ENCODE measurements at places on chromosomes 5 and 9.

- H3K4me1 ChIP-seq = peaks cover 3% of the 10 kb centered on the region
- H3K36me3 ChIP-seq = no peaks in the 10 kb centered on the region
- no peak for DNase-seq
- no peaks in the 10 kb centered on the region for H3K27me3 ChIP-seq
- no peak overlapping the region for H3K27ac ChIP-seq
- no peak overlapping the region for H3K4me3 ChIP-seq
Measured at GRCh38 chr5:107467137-107467932, 203.4 kb downstream of the EFNA5 start.

DNA sequence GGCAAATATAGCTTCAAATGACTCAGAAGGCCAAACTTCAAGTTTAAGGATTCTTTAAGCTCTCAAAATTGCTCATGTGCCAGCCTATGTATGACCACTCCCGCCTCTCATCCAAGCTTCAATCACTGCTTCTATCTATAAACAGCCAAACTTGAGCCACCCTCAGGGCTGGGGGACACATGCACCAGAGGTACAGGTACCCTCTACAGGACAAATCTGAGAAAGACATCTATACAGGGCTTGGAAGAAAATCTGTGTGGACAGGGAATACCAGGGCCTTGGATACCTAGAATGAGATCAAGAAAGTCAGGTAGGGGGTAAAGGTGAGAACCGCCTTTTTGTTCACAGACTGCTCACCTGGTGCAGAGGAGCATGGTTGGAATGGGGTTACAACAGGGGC lies 217.9 kb downstream of the ATPSCKMT start:
- H3K27ac ChIP-seq = no peak overlapping the region
- H3K36me3 ChIP-seq = no peaks in the 10 kb centered on the region
- no peak overlapping the region for H3K4me3 ChIP-seq
- H3K27me3 ChIP-seq = no peaks in the 10 kb centered on the region
- no peak for DNase-seq
- H3K4me1 ChIP-seq = no peaks in the 10 kb centered on the region

- no peaks in the 10 kb centered on the region for H3K4me1 ChIP-seq
- H3K27me3 ChIP-seq = no peaks in the 10 kb centered on the region
- no peak for DNase-seq
- H3K4me3 ChIP-seq = no peak overlapping the region
- no peaks in the 10 kb centered on the region for H3K36me3 ChIP-seq
- H3K27ac ChIP-seq = no peak overlapping the region
Measured at GRCh38 chr5:173397516-173397915, 69.3 kb upstream of the STC2 start.

DNA sequence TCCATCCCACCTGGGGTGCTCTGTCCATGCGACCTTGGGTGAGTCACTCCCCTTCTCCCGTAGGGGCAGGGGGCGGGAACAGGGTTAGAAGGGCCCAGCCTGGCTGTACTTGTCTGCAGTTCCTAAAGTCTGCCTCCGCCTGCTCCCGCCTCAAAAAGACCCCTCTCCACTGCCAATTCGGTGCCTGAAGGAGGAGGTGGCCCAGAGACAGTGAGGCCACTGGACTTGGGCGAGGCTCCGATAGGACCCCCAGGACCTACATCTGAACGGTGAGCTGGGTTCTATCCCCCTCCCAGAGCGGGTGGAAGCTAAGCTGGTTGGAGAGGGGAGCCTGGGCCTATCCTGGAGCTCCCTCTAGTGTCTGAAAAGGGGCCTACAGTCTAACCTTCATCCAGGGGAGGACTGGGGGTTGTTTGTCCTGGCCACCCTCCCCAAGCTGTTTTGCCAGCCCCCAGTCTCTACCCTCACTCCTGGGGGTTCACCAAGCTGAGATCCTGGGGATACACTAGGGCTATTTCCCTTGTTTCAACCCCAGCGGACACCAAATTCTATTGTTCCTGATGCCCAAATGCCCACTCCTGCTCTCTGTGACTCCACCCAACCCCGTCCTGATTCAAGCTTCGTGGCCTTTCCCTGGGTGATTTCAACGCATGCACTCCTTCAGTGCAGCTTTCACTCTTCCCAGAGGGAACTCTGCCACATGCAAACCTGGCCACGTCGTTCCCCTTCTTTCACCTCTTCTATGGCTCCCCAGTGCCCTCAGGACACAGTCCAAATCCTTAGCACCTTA lies 6.1 kb upstream of the CRB2 start:
- no peaks in the 10 kb centered on the region for H3K36me3 ChIP-seq
- H3K4me3 ChIP-seq = no peak overlapping the region
- H3K4me1 ChIP-seq = peaks cover 12% of the 10 kb centered on the region
- no peak overlapping the region for H3K27ac ChIP-seq

DNA sequence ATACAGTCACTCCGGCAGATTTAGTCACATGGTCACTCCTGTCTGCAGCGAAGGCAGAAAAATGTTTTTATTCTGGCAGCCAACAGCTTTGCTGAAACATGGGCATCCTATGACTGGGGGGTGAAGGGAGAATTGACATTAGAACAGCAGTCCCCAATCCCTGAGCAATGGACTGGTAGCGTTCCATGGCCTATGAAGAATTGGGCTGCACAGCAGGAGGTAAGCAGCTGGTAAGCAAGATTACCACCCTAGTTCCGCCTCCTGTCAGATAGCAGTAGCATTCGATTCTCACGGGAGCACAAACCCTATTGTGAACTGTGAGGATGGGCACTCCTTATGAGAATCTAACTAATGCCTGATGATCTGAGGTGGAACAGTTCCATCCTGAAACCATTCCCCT lies 93.1 kb upstream of the FTMT start:
- no peak for DNase-seq
- no peaks in the 10 kb centered on the region for H3K4me1 ChIP-seq
- H3K27me3 ChIP-seq = no peaks in the 10 kb centered on the region
- H3K27ac ChIP-seq = no peak overlapping the region
- H3K4me3 ChIP-seq = no peak overlapping the region
- H3K36me3 ChIP-seq = no peaks in the 10 kb centered on the region

DNA sequence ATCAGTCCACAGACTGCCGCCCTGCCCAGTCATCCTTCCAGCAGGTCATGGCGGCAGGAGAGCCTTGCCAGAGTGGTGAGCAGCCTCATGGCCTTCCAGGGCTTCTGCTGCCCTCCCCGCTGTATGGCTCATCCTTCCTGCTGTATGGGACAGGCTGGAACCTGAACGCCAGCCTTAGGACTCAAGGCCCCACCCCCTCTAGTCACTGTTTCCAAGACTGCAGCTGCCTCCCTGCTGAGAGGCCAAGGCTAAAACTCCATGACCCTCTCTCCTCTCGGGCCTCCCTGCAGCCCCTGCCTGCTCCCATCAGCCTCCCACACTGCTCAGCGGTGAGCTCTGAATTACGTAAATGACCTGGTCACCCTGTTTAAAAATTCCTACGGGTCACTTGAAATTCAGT lies 227.5 kb downstream of the AGTPBP1 start:
- H3K27me3 ChIP-seq = no peaks in the 10 kb centered on the region
- DNase-seq = no peak
- no peak overlapping the region for H3K4me3 ChIP-seq
- H3K36me3 ChIP-seq = no peaks in the 10 kb centered on the region
- no peak overlapping the region for H3K27ac ChIP-seq

- H3K4me1 ChIP-seq = peaks cover 15% of the 10 kb centered on the region
- peaks cover 12% of the 10 kb centered on the region for H3K27me3 ChIP-seq
- H3K27ac ChIP-seq = no peak overlapping the region
- H3K4me3 ChIP-seq = peak overlapping the region; percentile 49
- DNase-seq = peak; percentile 27
- H3K36me3 ChIP-seq = no peaks in the 10 kb centered on the region
Measured at GRCh38 chr5:139848508-139849100, 53.0 kb downstream of the PSD2 start.
